ENCODE measurements at places on chromosomes 13 and 19. TPM values are rescaled to one million over a fixed set of nuclear protein-coding genes. Genes with fewer than 3 reads are reported as not detected.

ETHE1 gene
- total RNA-seq, result 235 TPM

GRCh38 chr19:40756502-40757110 is 5.6 kb downstream of the SNRPA start:
- no peak for DNase-seq

DNA sequence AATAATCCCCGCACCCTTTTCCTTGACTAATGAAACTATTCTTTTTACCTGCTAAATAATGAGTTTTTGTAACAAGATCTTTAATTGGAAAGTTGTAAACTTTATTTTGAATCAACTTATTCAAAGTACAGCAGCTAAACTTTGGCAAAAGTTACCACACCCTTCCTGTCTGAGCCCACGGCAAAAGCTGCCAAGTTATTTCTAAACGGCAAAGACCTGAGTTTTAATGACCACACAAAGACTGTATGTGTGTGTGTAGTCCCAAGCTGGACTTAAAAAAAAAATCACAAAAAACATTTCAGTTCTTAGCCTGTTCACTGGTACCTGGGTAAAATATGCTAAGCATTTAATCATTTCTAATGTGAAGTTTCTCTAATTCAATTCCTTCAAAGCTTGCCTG is 60.7 kb downstream of the ZAR1L start:
- DNase-seq, result no peak

DNA sequence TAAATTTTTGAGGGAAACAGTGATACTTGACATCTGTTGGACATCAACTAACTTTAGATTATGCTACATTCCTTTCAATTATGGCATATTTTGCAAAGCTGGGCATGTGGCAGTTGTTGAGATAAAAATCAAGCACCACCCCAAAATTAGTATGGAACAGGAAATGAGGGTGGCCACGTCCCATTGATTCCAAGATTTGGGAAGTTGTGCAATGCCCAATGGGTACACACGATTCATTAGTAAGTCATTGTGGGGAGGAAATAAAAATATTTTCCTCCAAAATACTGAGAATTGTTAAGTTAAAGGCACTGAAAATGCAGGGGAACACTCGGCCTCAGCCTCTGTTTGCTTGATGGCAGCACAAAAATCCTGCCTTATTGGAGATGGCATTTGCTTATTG is 7.6 kb downstream of the ERICH6B start:
- DNase-seq, result no peak

FUT6 gene
- total RNA-seq, result 44.4 TPM

- no peak for DNase-seq
Observed at GRCh38 chr19:55459950-55460657, 1.3 kb downstream of the ISOC2 start.

DNA sequence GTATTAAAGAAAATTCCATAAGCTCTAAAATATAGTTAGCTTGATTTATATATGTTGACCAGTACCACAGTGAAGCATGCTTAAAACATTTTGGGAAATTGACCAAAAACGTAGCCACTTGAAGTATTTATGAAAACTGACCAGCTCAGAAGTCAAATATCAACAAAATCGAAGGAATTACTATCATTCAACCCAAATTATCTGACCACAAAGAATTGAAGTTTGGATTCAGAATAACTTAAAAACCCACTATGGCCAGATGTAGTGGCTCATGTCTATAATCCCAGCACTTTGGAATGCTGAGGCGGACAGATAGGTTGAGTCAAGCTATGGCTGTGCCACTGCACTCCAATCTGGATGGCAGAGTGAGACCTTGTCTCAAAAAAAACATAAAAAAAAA is 31.9 kb downstream of the GPALPP1 start:
- DNase-seq, result no peak

ZIM2 gene
- not detected for total RNA-seq

PSG3 gene
- total RNA-seq, result not detected
